SK-MEL-5 (cell line): ENCODE measurements at places on chromosomes 3 and 15. TPM values are rescaled to one million over a fixed set of nuclear protein-coding genes. Genes with fewer than 3 reads are reported as not detected.

DNA sequence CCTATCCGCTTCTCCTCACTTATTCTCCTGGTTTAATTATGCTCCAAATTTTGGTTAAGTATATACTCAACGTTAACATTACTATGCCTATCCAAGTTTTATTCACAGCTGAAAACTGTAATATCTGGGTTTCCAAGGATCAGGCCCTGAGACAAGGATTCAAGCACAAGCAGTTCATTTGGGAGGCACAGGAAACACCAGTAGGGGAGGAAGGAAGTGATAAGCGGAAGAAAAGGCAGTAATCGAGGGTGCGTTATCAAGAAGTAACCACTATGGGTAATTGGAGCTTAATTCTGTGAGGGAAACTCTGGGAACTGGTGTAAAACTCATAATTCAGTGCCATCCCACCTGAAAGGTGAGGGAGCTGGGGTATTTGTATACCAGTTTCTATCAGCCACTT lies 120.3 kb downstream of the KCNAB1 start:
- no peak for DNase-seq

GRCh38 chr3:161358488-161358887 lies 12.8 kb downstream of the SPTSSB start:
- DNase-seq = no peak

DNA sequence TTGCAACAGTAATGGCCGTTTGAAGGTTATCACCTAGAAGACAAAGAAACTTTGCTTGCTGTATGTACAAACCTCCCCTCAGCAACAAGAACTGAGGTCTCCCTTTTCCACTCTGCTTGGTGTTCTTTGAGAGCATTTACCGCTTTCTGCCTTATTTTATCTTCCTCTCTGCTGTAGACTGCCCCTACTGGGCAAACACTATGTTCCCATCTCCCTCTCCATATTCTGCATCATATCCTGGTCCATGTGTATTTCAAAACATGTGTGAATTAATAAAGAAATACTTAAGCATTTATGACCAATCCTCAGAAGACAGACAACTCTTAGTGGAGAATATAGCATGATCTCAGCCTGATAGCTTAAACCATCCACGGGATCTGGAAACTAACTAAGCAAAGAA lies 64.4 kb downstream of the ATP13A5 start:
- DNase-seq = peak; percentile 26

DNA sequence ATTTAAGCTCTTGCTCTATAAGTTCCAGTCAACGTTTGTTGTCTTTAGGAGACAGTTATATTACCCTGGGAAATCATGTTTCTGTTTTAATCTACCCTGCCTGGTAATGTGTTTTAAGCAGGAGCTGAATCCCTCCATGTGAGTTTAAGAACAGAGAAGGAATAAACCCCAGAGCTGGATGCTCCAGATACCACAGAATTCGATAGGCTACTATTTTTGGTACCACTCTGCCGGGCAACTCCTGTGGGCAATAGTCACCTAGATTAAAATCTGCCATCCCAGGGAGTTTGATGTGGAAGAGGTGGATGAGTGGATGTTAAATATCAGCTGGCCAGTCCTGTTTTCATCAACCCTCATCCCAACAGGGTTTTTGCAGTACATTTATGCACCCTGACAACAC lies 20.4 kb downstream of the NUDT16 start:
- no peak for DNase-seq

DNA sequence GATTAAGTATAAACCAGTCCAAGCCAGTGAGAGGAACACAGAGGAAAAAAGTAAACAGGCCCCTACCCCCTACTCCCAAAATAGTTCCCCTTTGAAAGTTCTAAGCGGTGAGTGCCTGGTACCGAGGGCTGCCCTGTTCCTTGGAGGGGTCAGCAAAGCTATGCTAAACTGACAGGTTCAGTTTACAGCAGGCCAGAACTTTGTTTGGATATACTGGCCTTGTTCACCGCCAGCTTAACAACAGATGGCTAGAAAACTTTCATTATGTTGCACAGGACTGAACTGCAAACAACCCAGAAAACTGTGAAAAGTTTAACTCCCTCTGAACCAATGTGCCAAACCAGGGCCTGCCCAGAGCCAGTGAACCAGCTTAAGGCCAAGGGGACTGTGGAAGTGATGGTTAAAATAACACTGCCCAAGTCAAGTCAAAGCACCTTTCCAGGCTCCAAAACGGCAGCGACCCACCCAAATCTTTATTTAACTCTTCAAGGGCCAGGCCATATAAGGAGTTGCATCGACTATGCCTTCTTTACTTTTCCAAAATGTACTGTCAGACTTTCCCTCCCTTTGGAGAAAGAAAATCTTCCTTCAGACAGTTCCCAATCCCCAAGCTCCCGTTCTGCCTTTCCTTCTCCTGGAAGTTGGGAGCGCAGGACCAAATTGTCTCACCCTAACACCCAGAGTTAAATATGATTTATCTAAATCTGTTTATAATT lies 448.0 kb downstream of the FOXP1 start:
- no peak for DNase-seq

- no peak for DNase-seq
These were observed 423.8 kb upstream of the CFAP20DC start for GRCh38 chr3:59473636-59474035.

- peak; percentile 92 for DNase-seq
These were observed 19.1 kb upstream of the TM4SF18 start for GRCh38 chr3:149352556-149352955.

DNA sequence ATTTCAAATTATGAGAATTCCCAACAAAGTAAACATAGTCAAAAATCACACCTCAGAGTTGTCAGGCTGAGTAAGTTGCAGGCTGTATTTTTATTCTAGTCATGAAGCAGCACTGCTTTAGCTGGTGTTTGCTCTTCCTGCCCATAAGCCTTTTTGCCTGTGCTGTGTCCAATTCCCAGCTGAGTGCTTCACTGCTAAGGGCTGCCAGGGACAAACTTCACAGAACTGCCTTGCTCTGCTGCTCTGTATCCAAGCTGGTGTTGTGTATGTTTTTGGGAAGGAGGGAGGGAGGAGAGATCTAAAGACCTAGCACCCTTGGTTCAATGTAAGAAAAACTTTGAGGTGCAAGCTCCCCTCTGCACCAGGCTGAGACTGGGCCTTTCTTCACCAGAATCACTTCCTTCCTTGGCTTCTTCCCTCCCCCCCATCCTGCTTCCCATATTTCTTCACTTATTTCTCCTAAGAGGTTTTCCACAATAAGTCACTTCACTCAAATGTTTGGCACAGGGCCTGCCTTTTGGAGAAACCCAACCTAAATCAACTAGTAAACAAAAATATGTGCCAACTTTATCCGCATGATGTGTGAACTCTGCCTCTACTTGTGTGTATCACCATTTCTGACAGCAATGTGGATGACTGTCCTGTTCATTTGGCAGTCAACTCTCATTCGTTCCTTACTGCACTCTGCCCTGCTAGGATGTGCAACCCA lies 156.1 kb downstream of the TBL1XR1 start:
- DNase-seq = no peak

DNA sequence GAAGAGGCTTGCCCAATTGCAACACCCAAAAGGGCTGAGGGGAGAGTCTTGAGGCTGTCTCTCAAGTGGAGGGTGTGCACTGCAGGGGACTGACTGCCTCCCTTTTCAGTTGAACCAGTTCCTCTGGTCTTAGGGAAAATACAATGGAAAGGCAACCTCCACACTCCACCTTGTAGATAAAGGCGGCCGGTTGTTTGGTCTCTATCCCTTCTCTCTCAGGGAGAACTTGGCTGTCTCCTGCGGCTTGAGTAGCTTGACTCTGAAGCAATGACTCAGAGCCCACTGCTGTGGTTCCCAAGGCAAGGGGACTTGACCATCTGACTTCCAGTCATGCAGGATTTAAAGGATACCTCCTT lies 143.2 kb upstream of the UMPS start:
- peak; percentile 22 for DNase-seq

- DNase-seq = no peak
These were observed 258.5 kb downstream of the ROBO2 start for GRCh38 chr3:77298417-77298816.

DNA sequence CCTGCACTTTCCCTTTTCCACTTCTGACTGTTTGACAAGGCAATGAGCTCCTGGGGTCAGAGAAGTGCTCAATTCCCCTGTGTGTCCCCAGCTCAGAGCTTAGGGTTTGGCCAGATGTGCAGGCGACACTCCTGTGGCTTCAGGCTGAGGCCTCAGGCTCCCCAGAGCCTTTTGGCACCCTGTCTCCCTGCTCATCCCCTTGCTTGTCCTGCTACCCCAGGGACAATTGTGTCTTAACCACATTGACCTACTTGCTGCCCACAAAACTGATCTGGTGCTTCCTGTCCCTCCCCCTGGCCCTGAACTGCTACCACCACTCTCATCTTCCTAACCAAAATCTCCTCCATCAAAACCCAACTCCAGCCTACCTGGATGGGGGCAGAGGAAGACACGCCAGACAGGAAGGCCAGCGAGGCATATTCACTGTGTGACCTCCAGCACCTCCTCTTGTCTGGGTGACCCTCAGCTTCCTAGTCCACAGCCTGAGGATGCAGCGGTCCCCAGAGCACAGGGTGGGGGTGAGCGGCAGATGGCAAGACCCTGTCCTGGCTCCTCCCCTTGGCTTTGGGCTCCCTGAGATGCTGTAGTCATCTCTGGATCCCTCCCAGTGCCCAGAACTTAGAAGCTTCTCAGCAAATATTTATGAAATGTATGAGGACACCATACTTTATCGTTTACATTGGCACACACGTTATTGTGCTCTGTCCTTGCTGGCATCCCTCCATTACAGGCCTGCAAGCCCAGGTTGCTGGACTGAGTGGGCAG lies 98.9 kb upstream of the SLC6A6 start:
- DNase-seq = no peak

- DNase-seq = no peak
These were observed 391.0 kb upstream of the RARB start for GRCh38 chr3:25037049-25037547.

GRCh38 chr3:171860830-171861535 lies 17.8 kb downstream of the TMEM212 start:
- DNase-seq = no peak

- DNase-seq = no peak
These were observed 91.1 kb upstream of the PLXNA1 start for GRCh38 chr3:126891791-126892190.

GRCh38 chr15:97057503-97057902 lies 727.0 kb downstream of the NR2F2 start:
- no peak for DNase-seq

DNA sequence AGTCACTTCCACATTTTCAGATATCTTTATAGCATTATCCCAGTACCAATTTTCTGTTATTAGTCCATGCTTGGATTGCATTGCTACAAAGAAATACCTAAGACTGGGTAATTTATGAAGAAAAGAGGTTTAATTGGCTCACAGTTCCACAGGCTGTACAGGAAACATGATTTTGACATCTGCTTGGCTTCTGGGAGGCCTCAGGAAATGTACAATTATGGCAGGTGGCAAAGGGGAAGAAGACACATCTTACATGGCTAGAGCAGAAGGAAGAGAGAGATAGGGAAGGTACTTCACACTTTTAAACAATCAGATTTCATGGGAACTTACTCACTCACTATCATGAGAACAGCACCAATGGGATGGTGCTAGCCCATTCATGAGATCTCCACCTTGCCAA lies 172.3 kb upstream of the GPR149 start:
- no peak for DNase-seq

- peak; percentile 37 for DNase-seq
These were observed 110.4 kb downstream of the LRRC28 start for GRCh38 chr15:99361545-99362185.

DNA sequence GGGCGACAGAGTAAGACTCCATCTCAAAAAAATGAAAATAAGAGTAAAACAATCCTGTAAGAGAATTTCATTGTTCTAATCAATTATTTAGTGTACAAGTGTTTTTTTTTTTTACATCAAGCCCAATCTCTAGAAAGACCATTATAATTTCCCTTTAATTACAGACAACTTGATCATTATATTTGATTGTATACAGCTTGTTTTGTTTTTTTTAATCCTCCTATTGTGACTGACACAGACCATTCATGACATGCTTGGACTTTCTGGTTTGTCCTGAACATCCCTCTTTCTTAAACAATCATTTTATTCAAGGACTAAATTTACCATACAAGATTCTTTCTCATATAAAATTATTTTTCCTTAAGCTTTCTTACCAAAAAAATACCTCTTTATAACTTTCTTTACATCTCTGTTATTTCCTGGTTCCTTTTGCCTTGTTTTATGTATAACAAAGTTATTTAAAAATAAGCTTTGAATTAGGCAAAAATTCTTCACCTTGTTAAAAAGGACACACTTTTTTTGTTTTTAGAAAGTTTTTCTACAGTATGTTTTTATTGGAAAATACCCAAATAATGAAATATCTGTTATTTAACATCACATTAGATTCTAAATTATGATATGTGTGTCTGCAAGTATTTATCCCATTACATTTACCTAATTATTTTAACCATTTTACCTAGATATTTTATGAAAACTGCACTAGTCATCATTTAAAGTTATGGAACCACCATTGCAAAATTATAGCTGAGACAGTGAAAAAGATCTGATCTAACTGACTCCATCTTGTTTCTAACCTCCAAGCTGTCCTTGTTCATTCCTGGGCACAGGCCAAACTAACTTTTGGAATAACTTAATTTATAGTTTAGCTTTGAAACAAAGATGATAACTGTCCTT lies 26.1 kb upstream of the GFM1 start:
- no peak for DNase-seq

GRCh38 chr3:103968751-103969150 lies 1398.0 kb upstream of the ALCAM start:
- no peak for DNase-seq

DNA sequence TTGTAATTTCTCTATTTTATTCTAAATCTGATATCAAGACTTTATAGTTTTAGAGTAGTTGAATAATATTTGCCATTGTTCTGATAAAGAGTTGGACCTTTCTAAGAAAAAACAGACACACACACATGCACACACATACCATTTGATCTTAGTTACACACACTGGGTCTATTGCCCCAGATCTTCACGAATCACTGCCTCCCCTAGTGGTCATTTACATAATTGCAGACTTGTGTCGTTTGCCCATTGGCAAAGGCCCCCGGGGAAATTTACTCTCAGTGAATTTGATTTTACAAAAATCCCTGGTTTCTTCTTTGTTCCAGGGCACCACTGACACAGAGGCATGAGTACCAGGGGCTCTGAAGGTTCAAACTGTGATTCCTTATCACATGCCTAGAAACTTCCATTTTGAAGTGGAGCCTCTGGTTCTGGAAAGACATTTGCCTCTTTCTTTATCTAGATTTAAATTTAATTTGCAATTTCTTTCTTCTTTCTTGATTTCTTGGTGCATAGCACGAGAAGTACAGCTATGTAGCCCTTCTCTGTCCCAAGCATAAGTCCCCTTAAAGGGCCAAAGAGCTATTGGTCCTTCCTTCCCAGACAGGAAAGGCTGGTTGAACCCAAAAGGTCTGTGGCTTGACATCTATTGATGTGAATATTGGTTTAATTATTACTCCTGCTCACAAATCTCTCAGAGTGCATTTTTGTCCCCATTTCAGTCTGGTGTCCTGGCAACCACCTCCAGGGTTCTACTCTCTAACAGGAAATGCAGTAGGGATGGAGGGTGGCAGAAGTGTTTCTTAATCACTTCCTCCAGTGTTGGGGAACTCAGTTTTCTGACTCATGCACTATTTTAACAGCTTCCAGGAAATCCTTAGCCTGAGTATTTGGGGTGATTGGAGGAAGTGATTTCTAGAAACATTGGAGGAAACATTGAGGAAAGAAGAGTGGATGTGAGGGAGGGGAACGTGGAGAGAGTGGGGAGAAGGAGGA lies 32.4 kb upstream of the SLC6A11 start:
- peak; percentile 58 for DNase-seq

SATB1 gene
- 2.1 and 4.0 TPM in 2 replicates for total RNA-seq

C15orf62 gene
- total RNA-seq = not detected in 2 replicates

STARD9 gene
- total RNA-seq = 2.1 and 2.2 TPM in 2 replicates

KAT2B gene
- 31.8 and 33.6 TPM in 2 replicates for total RNA-seq

SOX14 gene
- total RNA-seq = not detected in 2 replicates

THSD4 gene
- 0.13 and 0.50 TPM in 2 replicates for total RNA-seq

LYZL4 gene
- total RNA-seq = not detected in 2 replicates

SLC24A5 gene
- total RNA-seq = 423 and 457 TPM in 2 replicates

ADGRG7 gene
- total RNA-seq = not detected in 2 replicates

CPB1 gene
- not detected in 2 replicates for total RNA-seq
